ENCODE measurements at places on chromosomes 6 and 20.

DNA sequence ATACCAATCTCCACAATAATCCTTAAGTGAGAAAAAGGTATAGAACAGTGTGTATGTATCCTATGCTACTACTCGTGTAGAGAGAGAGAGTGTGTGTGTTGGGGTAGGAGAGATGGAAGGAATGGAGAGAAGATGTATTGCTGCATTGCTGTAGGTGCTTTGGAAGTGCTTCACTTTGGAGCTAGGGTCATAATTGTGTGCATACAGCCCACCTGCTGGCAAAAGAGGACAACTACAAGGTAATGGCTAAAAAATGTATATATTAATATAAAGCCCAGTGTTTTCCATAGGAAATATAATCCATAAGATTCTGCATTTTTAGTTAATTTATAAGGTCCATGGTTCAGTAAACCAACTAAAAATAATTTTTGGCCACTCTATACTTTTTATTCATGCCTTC is 36.1 kb downstream of the SERAC1 start:
- DNase-seq: peak; percentile 22

DNA sequence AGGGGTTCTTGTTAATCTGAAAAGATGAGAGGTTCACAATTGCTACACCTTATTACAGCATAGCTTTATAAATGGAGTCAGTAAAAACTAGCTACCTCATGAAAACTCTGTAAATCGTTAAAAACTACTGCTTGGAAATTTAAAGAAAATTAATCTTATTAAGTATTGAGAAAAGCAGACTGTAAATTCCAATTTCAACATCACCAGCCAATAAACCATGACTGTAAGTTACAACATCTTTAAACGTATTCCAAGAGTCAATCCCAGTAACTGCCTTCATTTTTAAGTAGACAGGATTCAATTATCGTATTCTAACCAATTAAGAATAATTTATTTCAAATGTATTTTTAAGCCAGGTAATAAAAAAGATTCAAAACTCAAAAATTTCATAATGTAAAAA is 70.3 kb downstream of the ATG5 start:
- DNase-seq: no peak

DNA sequence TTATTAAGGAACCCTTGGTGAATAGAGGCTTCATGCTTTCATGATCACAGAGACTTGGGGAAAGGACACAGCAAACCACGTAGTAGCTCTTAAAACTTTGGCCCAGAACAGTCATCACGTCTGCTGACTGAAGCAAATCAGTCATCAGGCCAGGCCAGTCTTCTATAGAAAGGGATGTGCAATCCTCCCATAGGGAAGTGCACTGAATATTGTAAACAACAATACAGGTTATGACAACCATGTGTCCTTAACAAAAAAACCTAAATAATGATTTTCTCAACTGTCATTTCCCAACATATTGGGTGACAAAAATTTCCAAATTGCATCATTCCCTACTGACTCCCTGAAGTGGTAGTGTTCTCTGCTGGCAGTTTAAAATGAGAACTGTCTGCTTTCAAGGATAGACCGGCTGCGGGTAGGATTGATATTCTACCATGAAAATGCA is 388.2 kb upstream of the CITED2 start:
- no peak for DNase-seq

DNA sequence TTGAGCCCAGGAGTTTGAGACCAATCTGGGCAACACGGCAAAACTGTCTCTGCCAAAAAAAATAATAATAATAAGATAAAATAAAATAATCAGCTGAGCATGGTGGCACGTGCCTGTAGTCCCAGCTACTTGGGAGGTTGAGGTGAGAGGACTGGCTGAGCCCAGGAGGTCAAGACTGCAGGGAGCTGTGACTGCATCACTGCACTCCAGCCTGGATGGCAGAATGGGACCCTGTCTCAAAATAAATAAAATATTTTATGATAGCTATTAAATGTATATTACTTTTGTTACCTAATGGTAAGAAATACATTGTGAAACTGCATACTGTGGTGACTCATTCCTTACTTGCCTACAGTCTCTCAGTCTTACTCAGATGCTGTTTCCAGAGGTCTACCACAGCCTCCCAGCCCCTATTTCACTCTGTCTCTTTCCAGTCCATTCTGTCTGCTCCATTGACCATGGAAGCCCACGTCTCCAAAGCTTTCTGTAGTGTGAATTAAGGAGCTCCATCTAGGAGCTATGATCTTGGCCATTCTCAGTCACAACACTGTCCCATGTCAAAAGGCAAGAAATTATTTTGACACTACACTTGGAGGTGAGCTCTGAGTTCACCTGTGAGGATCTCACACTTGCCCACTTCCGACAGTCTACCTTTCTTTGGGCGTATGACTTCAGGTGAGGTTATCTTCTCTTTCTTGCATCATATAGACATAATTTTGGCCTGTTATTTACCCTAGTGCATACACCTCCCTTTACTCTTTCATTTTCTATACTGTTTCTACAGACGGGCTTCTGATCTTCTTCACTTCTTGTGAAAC is 22.4 kb upstream of the SNX9 start:
- no peak for DNase-seq

DNA sequence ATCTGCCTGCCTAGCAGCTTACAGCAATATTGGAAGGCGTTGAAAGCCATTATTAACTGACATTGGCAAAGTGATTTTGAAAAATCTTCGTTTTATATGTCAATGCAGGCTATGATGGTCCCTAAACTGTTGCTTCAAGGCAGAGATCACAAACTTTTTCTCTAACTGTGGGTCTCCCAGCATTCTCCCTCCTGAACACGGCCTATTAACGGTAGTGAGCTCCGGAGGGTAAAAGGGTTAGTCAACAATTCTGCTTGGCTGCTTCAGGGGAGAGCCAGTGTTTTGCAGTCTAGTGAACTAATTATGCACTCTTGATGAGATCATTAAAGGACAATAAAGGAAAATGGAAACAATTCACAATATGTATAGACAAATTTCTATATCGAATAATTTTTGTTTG is 261.8 kb upstream of the QKI start:
- DNase-seq: no peak

- no peak for DNase-seq
Measured at GRCh38 chr6:156169371-156169770, 607.8 kb upstream of the ARID1B start.

DNA sequence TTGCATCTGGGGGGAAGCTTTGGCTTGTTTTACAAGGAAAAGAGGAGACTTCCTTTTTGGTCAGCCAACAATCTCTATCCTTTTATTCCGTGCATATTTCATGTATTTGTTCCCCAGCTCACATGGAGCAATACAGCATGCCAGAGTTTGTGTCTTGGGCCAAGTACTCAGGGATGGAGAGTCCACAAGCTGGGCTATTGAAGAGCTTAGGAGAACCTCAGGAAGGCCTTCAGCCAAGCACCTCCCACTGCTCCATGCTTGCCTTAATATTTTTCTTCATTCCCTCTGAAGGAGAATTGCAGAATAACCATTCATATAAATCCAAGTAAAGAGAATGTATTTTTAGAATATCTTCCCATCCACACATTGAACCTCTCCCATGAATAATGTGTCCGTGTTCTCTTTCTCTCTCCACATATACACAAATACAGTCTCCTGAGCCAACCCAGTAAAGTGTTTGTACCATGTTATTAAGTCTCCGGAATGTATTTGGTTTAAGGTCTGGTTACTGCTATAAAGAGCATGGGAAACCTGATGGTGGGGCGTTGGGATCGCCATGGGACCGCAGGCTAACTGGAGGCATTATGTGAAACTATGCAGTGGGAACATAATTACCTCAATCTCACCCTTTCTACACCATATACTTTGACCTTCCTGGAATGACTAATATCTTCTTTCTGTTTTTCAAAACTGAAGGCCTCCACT is 3.0 kb downstream of the LAMA4 start:
- DNase-seq: no peak

- no peak for DNase-seq
Measured at GRCh38 chr6:74550821-74551220, 655.0 kb downstream of the COL12A1 start.

DNA sequence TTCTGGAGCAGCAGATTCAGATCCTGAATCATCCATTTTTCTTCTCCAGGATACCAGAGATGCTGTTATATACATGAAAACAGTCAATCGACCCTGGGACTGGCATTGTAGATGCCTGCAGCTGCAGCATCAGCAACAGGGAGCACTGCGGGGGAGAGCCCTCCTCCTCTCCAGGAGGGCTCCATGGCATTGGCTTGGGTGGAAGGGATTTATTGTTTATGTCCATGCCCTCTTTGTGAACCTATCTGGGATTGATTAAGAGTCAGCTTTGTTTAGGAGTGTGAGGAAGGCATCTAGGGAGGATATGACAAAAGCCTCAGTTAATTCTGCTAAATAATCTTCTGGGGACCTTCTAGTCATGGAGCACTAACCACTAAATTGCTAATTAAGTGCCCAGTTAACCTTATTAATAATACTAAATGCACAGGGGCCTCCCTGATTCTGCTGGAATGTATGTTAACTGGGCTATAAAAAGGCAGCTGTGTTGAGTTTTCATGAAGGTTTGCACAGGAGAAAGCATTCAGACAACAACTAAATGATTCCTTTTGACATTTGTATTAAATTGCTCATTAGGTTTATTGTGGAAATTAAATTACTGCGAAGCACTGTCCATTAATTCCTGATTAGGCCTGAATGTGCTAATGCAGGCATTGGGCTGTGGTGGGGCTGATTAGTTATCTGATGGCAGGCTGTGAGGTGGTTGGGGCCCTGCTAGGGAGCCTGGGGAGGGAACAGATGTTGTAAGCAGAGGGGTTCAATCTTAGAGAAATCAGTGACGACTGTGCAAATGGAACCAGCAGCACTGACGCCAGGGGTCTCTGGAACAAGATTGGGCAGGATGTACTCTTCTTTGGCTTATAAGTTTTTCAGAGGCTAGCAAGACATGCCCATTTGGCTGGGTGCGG is 57.6 kb downstream of the IMPG1 start:
- DNase-seq: no peak

DNA sequence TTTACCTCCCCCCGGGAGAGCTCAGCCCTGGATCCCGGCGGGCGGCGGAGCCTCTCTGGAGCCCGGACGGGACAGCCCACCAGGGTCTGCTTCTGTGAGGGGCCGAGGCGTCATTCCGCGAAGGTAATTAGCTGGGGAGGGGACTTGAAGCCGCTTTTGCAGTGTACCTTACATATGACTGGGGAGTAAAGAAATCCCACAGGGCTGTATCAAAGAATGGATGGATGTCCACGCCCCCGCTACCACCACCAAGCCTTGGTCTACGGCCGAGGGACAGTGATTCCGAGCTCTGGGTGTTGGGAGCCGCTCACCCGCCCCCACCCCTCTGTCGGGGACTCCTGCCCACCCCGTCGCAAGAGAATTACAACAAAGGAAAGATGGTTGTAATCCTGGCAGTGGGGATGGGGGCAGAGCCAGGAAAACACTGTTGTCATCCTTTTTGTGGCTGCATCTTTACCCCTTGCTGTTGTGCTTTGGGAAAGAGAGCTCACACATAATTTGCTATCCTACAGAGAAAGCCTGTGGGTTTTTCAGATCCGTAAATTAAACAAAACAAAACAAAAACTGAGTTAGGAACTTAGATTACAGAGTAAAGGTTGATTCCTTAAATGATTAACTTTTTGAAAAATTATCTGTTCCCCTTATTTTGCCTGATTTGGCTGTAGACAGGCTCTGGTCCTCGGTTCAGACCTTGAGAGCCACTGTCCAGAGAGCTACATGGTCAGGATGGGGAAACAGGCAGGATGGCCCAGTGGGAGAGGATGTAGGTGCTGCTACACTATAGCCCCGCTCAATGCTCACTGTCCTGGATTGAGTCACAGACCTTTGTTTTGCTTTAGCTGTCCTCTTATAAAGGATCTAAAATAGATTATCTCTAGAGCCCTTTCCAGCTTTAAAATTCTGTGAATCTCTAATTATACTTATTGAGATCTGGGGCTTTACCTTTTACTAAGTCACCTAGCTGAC is 997 bp upstream of the FBXO30 start:
- DNase-seq: peak; percentile 17

GRCh38 chr20:6613280-6613861 is 154.1 kb upstream of the BMP2 start:
- no peak for DNase-seq

GRCh38 chr6:145070791-145071190 is 664.5 kb downstream of the EPM2A start:
- no peak for DNase-seq

DNA sequence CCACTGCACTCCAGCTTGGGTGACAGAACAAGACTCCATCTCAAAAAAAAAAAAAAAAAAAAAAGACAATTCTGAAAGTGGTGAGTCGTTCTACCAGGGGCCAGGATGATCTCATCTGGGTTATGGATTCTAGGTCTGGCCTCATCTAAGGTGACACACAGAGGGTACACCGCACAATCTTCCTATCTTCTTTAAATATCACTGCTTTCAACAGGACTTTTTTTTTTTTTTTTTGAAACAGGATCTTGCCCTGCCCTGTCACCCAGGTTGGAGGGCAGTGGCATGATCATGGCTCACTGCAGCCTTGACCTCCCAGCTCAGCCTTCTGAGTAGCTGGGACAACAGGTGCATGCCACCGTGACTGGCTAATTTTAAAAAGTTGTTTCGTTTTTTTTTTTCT is 67.7 kb downstream of the SLC16A10 start:
- no peak for DNase-seq

GRCh38 chr20:34715384-34715783 is 11.2 kb downstream of the TP53INP2 start:
- DNase-seq: no peak

DNA sequence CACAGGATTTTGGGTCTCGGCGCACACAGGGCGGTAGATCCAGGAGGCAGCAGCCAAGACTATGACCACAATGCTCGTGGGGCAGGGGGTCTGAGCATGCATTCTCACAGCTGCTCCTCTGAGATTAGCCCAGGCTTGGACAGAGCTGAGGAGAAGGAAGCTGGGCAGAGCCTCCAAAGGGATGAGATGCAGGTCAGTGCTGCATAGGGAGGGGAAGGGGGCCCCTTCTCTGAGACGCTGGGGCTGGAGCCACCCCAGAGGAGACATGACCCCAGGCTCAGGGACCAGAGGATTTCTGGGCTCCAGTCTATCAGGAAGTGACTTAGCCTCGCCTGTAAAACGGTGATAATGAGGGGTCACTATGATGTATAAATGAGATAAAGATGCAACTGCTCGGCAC is 93.9 kb downstream of the BFSP1 start:
- no peak for DNase-seq

DNA sequence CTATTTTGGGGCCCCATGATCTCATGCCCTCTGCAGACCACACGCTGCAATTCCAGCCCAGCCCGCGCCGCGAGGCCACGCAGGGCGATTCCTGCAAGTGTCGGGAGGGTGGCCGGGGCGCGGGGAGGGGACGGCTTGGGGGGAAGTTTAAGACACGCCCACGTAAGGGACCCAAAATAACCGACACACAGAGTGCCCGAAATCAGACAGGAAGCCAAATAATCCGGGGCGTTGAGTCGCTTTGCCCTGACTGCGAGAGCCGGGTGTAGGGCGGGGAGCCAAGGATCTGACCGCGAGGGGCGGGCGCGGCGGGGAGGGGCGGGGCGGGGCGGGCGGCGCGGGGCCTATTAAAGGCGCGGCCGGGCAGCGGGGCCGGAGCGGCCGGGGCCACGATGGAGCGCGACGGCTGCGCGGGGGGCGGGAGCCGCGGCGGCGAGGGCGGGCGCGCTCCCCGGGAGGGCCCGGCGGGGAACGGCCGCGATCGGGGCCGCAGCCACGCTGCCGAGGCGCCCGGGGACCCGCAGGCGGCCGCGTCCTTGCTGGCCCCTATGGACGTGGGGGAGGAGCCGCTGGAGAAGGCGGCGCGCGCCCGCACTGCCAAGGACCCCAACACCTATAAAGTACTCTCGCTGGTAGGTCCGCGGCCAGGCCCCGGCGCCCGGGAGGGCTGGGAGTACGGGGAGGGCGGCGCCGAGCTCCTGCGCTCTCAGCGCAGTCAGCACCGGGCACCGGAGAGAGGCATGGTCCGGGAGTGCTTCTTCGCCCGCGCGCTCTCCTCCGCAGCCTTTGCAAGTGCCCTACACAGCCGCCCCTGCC is at the start of gene ENPP1:
Gene ENPP1 (plus strand): TSS at position 377 of the 816 bp plus-strand sequence. CDS start 16 bp downstream, at position 393.
- DNase-seq: no peak

- no peak for DNase-seq
Measured at GRCh38 chr20:61516346-61517208, 264.5 kb downstream of the CDH4 start.
